ENCODE measurements at places on chromosomes 6 and 20. TPM values are rescaled to one million over a fixed set of nuclear protein-coding genes. Genes with fewer than 3 reads are reported as not detected.

The MAPK13 gene
- total RNA-seq, result 71.4 TPM

The OTOR gene
- total RNA-seq, result not detected

The F13A1 gene
- total RNA-seq, result 94.5 TPM

- no peak overlapping the region for H3K4me3 ChIP-seq
- no peak for DNase-seq
- peaks cover under 1% of the 10 kb centered on the region for H3K4me1 ChIP-seq
These were observed 7.1 kb downstream of the NPEPL1 start for GRCh38 chr20:58699623-58700107.

GRCh38 chr6:137813308-137813970 lies 53.6 kb upstream of the TNFAIP3 start:
- H3K4me1 ChIP-seq, result peaks cover 9% of the 10 kb centered on the region
- H3K4me3 ChIP-seq, result no peak overlapping the region
- H3K27me3 ChIP-seq, result no peaks in the 10 kb centered on the region
- no peaks in the 10 kb centered on the region for H3K36me3 ChIP-seq

- no peaks in the 10 kb centered on the region for H3K27me3 ChIP-seq
- H3K4me3 ChIP-seq, result peak overlapping the region; percentile 93
- H3K27ac ChIP-seq, result peak overlapping the region; percentile 97
- H3K4me1 ChIP-seq, result peaks cover 34% of the 10 kb centered on the region
- DNase-seq, result peak; percentile 89
- H3K36me3 ChIP-seq, result peaks cover 45% of the 10 kb centered on the region
These were observed 942 bp downstream of the HLA-E start for GRCh38 chr6:30490026-30490876.

- no peak overlapping the region for H3K27ac ChIP-seq
- H3K4me3 ChIP-seq, result no peak overlapping the region
- no peaks in the 10 kb centered on the region for H3K4me1 ChIP-seq
- no peak for DNase-seq
These were observed 14.1 kb upstream of the TFAP2D start for GRCh38 chr6:50699051-50699775.

- H3K4me3 ChIP-seq, result no peak overlapping the region
- no peak for DNase-seq
- H3K27ac ChIP-seq, result no peak overlapping the region
These were observed 43.6 kb downstream of the ADTRP start for GRCh38 chr6:11734861-11735613.

DNA sequence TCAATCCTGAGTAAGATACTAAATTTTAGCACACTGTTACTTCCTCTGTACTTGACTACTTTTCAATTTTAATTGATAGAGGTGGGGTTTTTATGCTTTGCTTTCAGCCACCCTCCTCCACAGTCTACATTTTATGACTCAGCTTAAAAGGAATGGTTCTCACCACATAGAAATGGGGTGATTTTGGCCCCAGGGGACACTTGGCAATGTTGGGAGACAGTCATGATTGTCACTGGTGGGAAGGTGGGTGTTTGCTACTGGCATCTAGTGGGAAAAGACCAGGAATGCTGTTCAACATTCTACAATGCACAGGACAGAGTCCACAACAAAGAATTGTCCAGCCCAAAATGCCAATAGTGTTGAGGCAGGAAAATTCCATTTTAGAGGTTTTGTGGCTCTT lies 71.3 kb downstream of the PCSK2 start:
- no peaks in the 10 kb centered on the region for H3K4me1 ChIP-seq
- H3K27ac ChIP-seq, result no peak overlapping the region
- no peak for DNase-seq
- no peaks in the 10 kb centered on the region for H3K27me3 ChIP-seq
- no peak overlapping the region for H3K4me3 ChIP-seq

DNA sequence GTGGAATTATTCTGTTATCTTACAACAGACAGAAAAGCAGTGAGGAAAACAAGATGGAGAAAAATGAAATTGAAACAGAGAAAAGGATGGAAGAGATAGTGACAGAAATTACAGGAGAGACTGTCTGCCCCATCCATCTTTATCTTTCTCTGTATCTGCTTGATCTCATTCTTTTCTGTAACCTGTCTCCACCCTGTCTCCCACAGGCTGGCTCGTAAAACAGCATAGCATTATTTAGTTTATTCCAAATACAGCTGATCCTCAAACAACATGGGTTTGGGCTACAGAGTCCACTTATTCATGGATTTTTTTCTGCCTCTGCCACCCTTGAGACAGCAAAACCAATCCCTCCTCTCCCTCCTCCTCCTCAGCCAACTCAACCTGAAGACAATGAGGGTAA lies 482.3 kb upstream of the JARID2 start:
- DNase-seq, result no peak
- no peaks in the 10 kb centered on the region for H3K27me3 ChIP-seq
- H3K4me1 ChIP-seq, result no peaks in the 10 kb centered on the region
- H3K27ac ChIP-seq, result no peak overlapping the region
- H3K36me3 ChIP-seq, result no peaks in the 10 kb centered on the region

- peaks cover 62% of the 10 kb centered on the region for H3K4me1 ChIP-seq
- H3K27me3 ChIP-seq, result no peaks in the 10 kb centered on the region
- DNase-seq, result no peak
- peak overlapping the region; percentile 60 for H3K27ac ChIP-seq
- H3K4me3 ChIP-seq, result no peak overlapping the region
These were observed 42.2 kb downstream of the GFOD1 start for GRCh38 chr6:13445005-13445743.

DNA sequence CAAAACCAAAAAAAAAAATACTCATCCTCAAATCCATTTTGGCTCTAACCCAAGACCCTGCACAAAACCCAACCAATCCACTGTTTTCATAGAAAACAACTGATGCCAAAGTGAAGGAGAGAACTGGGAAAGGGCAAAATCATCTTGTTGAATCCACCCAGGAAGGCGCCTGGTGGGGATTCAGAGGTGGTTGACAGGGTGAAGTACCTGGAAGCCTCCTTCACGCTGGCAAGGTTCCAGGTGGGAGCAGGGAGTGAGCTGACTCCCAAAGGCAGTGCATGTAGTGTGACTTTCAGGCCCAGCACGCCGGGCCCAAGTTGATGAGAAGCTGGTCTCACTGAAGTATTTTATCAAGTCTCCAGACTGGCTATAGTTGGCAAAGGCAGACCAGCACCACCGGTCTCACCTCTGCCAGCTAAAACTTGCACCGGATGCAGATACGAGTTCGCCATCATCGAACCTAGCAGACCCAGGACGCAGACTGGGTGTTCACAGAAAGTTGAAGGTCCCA lies 16.5 kb downstream of the PPP1R10 start:
- H3K4me3 ChIP-seq, result no peak overlapping the region
- H3K36me3 ChIP-seq, result peaks cover 52% of the 10 kb centered on the region
- H3K27ac ChIP-seq, result no peak overlapping the region
- DNase-seq, result peak; percentile 69

- no peak overlapping the region for H3K27ac ChIP-seq
- H3K4me3 ChIP-seq, result no peak overlapping the region
- no peak for DNase-seq
- H3K4me1 ChIP-seq, result no peaks in the 10 kb centered on the region
- no peaks in the 10 kb centered on the region for H3K27me3 ChIP-seq
These were observed 46.8 kb downstream of the SPATA2 start for GRCh38 chr20:49868538-49868937.

Measured in upper lobe of right lung (tissue), 1 donor.